Activated naive CD4-positive, alpha-beta T cell treated with anti-CD3 and anti-CD28 coated beads, Interleukin-2, amount 50 U/mL, for 16 hours (primary cell): ENCODE measurements at places on chromosomes 2 and 18.

DNA sequence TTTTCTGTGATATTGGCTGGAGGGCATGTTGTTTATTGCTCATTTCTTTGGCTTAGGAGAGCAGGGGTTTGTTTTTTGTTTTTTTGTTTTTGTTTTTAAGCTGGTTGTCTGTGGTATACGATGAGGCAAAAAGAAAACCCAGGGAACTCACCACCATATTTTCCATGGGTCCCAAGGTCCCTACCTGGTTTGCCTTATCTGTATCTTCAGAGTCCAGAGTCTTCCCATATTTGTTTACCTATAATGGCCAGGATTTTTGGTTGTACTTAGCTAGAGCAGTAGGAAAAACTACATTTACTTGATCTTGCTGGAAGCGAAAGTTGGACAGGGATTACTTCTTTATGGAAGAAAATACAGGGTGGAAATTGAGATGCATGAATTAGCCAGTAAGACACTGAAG is 9.5 kb downstream of the LCLAT1 start:
- DNase-seq, result no peak

DNA sequence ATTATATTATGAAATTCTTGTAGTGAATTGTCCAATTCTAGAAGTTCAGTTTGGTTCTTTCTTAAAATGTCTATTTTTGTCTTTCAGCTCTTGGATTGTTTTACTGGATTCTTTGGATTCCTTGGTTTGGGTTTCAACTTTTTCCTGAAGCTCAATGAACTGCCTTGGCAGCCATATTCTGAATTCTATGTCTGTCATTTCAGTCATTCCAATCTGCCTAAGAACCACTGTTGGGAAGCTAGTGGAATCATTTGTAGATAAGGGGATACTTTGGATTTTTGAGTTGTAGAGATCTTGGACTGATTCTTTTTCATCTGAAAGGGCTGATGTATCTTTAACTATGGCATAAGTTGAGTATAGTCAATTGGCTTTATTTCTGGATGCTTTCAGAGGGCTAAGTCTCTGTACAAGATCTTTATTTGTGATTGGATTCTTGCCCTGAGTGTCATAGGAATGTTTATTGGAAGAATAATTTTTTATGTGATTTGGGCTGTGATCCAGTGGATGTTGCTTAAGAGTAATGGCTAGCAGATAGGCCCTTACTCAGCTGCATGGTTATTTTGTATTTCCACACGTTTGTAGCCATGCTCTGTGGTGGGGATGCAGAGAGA is 42.3 kb downstream of the SERPINB7 start:
- no peak for DNase-seq

GRCh38 chr18:45169610-45170009 is 445.7 kb upstream of the SLC14A2 start:
- no peak for DNase-seq

DNA sequence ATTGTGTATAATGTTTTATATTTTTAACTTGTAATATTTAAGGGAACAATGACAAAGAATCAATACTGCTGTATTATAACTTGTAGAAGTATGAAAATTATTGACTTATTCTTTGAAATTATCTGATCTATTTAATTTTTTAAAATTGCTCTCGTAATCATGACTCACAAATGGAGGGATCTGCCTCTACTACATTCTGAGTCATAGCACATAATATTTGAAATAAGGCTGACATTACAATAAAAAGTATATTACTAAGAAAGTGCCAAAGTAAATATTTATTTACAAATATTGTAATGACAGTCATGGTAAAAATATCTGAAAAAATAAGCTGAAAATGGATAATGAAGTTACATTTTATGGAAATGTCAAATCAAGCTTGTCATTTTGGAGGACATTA is 1144.6 kb upstream of the CDH2 start:
- DNase-seq, result no peak

DNA sequence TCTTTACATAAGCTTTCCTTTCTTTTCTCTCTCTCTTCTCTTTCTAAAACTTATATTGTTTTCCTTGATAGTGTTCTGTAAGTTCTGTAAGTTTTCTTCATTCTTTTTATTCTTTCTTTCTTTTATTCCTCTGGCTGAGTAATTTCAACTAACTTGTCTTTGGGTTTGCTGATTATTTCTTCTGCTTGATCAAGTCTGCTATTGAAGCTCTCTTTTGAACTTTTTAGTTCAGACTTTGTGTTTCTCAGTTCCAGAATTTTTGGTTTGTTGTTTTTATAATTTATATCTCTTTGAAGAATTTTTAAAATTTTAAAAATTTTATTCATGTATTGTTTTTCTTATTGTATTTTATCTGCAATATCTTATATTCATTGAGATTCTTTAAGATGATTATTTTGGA is 795.8 kb upstream of the SALL3 start:
- DNase-seq, result no peak

GRCh38 chr2:201313362-201313761 is 43.8 kb downstream of the FLACC1 start:
- no peak for DNase-seq

- no peak for DNase-seq
Measured at GRCh38 chr2:121816797-121817196, 61.3 kb downstream of the TSN start.

DNA sequence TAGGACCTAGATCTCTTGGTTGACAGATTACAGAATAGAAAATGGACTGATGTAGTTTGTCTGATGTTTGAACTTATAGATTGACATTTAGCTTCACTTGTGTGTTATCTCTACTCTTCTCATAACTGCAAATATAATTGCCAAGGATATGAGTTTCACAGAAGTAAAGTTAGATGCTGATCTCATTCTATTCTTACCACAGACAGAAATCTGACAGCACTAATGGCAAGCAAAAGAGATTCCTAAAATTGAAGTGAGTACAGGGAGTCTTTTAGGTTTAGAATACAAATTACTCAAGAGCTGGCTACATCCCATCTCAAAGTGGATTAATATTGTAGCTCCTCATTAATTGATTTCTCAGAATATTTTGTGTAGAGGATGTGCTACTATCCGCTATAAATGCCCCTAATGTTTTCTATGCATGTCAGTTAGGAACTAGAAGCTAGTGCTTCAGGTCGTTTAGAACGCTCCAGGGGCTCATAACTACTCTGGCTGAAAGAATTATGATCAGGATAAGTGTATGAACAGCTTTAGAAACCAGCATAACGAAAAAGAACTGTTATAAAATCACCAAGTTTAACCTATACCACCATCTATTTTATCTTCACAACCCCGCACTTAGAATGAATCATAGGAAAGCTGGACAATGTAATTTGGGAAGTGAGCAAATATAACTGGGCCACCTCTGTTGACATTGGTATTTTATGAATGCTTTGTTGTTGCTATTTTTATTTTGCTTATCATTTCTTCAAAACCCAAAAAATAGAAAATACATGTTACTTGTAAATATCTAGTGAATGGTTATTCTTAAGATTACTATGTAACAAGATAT is 378.8 kb upstream of the REG3G start:
- DNase-seq, result no peak

DNA sequence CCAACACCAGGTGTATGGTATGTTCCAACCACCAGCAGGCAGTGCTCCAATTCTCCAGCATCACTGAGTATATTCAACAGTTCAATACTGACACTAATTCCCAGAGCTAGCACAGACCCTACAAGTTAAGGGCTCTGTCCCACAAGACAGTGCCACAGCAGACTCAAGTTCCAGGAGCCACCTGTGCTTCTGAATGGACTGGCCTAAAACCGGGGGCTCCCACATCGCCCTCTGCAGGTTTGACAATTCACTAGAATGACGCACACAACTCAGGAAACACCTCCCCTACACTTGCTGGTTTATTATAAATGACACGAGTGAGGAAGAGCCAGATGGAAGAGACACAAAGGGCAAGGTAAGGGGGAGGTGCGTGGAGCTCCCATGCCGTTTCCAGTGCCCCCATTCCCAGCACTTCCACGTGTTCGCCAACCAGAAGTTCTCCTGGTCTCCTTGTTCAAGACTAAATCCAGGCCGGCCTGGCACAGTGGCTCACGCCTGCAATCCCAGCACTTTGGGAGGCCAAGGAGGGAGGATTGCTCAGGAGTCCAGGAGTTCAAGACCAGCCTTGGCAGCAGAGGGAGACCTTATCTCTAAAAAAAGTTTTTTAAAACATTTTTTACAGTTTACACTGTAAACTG is 12.2 kb upstream of the ATP6V1B1 start:
- no peak for DNase-seq

GRCh38 chr2:134943540-134943939 is 24.9 kb downstream of the CCNT2 start:
- DNase-seq, result no peak

DNA sequence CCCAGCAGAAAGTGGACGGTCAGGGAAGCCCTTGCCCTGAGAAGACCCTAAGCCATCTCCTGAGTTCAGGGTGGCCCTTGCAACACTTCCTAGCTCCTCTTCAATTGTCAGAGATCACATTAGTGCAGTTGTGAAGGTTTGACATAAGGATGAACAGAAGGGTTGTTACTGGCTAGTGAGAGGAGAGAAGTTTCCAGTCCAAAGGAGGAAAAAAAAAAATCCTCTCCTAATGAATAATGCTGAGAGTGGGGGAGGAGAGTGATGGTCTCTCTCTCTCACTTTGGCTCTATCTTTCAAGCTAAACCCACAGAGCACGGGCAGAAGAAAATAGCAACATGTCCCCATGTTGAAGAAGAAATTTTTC is 819.9 kb downstream of the BCL11A start:
- DNase-seq, result no peak

GRCh38 chr2:10655499-10656225 is 34.1 kb downstream of the NOL10 start:
- DNase-seq, result no peak

DNA sequence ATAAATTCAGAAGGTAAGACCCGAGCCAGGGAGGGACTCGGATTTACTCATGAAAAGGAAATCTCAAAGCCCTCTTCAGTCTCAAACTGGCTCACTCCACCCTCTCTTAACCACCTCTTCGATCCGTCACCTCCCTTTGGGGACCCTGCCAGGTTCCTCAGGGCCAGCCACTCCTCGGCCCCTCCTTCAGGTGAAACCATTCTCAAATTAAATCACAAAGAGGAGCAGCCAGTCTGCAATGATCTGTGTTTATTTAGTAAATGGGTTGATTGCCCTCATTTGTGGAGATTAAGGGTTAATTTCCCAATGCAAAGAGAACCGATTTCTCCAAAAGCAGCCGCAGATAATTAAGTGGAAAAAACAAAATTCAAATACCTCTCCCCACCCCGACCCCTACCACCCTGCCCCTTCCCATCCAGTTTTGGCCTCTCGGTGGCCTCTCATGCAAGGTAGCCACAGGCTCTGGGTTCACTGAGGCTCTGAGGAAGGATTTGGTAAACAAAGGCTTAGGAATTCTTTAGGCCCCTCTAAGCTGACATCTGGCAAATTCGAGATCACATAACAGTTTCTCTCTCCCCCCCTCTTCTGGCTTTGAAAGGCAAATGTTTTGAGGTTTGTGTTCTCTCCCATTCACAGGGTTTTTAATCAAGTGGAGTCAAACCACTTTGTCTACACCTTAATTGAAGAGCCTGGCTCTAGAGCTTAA is 10.3 kb upstream of the FZD7 start:
- no peak for DNase-seq

DNA sequence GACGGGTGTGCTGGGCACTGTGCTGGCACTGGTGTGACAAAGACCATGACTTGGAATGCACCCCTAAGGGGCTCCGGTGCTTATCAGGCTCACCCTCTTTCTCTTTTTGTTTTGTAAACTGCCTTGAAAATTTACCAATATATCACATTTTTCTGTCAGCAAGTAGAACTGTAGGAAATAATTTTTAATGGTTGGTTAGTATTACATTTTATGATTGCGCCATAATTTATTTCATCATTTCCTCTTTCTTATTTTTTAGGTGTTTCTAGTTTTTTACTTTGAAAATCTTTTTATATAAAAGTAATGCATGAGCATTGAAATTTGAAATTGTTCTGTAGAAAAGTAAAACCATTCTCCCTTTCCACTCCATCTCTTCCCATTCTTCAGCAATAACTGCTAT is 100.9 kb downstream of the MMADHC start:
- no peak for DNase-seq

DNA sequence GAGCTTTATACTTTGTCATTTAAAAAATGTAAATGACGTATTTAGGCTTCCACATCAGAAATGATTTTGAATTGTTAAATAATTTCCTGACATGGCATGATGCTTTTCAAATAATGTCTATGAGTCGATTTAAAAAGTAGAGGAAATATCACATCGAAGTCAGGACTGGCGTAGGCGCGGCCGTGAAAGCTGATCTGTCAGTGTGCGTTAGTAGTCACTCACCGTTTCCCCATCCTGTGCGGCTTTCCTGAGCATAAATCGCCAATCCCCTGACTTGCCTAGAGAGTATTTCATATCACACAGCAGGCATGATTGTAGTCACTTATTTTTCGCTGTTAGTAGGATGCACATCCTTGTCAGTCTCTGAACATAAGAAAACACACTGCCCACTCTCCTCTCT is 843.1 kb downstream of the SOCS6 start:
- no peak for DNase-seq

- no peak for DNase-seq
Measured at GRCh38 chr18:13797157-13797611, 26.8 kb upstream of the MC5R start.

DNA sequence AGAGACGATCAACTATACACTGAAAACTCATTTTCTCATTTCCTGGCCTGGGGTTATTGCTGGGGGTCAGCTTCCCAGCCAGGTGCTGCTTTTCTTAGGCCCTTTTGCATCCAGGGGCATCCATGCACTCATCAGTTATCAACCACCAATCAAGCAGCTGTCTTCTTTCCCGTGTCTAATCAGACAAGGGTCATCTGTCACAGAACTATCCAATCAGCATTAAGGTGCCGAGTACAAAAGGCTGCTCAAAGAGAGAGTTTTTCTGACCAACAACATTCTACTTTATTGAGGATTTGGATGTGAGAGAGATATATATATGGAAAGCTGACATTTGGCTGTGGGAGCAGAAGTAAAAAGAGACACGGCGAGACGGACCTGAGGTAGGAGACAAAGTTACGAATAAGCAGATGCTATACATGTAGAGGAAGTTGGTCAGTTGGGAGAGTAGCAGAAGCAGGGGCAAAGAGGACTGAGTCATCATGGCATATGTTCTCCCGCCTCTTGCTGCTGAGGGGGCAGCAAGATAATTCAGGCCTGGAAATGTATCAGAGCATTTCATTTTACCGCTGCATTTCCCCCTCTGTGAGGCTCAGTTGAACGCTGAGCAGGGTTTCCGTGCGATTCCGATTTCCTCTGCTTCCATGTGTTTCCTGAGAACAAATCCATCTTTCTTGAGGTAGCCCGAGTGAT is 129.3 kb downstream of the NUP35 start:
- DNase-seq, result no peak

- DNase-seq, result no peak
Measured at GRCh38 chr2:223976635-223977226, 19.5 kb downstream of the MRPL44 start.
